Omental fat pad (tissue), 4 donors: ENCODE measurements at places on chromosomes 7 and 10.

DNA sequence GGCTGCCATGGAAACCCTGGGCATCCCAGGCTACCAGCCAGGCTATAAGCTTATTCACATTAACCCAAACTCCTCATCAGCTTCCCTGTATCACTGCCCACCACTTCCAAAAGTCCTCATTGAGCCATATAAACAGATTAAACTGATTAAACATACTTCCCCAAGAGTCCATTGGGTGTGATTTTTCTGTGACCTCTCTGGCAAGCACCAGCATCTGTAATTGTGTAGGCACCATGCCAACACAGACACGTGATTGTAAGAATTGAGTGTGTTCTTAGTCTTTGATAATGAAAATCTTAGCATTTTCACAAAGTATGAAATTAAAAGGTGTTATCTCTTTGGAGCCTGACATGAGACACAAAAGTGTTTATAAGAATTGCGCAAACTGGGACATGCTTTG, 679.3 kb downstream of the TYW1 start:
- no peak for DNase-seq

GRCh38 chr7:44100458-44101302, 3.5 kb upstream of the AEBP1 start:
- DNase-seq, result no peak

DNA sequence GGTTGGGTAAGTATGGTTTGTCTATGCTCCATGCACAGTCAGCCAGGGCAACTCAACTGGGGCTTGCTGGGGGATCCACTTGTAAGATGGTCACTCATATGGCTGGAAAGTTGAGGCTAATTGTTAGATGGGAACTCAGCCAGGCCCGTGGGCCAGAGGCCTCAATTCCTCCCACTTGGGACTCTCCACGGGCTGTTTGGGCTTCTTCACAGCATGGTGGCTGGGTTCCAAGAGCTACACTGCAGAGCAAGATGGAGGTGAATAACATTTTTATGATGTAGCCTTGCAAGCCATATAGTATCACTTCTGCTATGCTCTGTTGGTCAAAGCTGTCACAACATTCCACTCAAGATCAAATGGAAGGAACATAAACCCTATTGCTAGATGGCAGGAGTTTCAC, 39.2 kb downstream of the ELMO1 start:
- no peak for DNase-seq

GRCh38 chr7:159141660-159142059, 3.0 kb downstream of the VIPR2 start:
- DNase-seq, result no peak

GRCh38 chr7:37741776-37742175, 58.2 kb downstream of the GPR141 start:
- DNase-seq, result no peak

DNA sequence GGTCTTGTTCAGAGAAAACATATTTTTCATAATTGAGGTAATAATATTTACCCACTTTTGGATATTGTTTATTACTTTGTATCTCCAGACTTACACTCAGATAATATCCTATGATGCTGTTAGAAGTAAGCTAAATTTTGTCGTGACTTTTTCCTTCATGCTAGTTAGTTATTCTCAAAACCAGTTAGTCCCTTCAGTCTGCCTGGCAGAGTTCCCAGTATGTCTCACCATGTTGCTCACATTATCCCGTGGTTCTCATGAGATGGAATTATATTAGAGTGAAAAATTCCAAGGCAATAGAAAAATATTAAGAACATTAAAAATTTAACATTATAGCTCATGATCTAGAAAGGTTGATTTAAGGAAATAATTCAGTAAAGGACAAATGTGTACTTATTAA, 81.5 kb upstream of the SMIM30 start:
- DNase-seq, result no peak
